ENCODE measurements at places on chromosomes 6 and 20.
A peak's percentile ranks its signal among the peaks of the same experiment; 100 is the strongest.

GRCh38 chr6:125294925-125295324, 6.8 kb downstream of the HDDC2 start:
- DNase-seq, result no peak

DNA sequence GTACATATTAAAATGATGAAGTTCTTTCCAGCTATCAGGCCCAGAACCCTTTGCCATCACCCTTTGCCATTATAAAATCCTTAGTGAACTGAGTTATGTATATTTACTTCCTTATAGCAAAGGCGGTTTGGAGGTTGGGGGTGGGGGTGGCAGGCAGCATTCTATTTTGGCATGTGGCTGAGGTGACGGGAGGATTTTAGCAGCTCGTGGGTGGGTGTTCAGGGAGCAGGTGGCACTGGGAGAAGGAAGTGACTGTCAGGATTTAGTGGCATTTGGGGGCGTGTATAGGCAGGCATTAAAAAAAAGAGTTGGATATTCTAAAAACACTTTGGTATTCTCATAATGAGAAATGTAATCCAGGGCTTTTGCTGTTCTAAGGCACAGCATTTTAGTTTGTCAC, 150.7 kb downstream of the RIMS1 start:
- no peak for DNase-seq

- DNase-seq, result no peak
Observed at GRCh38 chr20:20000211-20000968, 16.8 kb upstream of the NAA20 start.

GRCh38 chr20:9112541-9113515, 43.9 kb downstream of the PLCB4 start:
- DNase-seq, result no peak

GRCh38 chr20:44384423-44385027, 29.0 kb downstream of the HNF4A start:
- peak; percentile 15 for DNase-seq

GRCh38 chr6:5302220-5302946, 41.1 kb downstream of the FARS2 start:
- DNase-seq, result no peak

DNA sequence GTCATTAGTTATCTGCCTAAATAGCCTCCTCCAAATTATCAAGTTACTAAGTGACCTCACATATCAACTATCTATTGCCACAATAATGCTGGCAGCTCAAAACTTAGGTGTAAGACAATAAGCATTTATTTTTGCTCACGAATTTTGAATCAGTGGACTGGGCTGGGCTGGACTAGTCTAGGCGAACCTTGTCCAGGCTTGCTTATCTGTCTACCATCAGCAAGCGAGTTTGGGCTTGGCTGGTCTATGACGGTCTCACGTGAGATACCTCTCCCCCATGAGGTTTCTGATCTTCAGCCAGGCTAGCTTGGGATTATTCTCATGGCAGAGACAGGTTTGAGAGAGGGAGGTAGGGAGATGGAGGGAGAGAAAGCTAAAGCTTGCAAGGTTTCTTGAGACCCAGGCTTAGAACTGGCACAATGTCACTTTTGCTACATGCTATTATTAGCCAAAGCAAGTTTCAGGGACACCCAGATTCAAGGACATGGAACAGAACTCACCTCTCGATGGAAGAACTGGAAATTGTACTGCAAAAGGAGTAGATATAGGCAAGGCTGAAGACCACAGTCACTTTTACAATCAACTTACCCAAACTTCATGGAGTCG, 80.9 kb downstream of the WASF1 start:
- DNase-seq, result no peak

GRCh38 chr6:40688214-40688761, 101.1 kb upstream of the LRFN2 start:
- no peak for DNase-seq

GRCh38 chr6:28322661-28323060, 13.3 kb downstream of the ZSCAN31 start:
- no peak for DNase-seq

DNA sequence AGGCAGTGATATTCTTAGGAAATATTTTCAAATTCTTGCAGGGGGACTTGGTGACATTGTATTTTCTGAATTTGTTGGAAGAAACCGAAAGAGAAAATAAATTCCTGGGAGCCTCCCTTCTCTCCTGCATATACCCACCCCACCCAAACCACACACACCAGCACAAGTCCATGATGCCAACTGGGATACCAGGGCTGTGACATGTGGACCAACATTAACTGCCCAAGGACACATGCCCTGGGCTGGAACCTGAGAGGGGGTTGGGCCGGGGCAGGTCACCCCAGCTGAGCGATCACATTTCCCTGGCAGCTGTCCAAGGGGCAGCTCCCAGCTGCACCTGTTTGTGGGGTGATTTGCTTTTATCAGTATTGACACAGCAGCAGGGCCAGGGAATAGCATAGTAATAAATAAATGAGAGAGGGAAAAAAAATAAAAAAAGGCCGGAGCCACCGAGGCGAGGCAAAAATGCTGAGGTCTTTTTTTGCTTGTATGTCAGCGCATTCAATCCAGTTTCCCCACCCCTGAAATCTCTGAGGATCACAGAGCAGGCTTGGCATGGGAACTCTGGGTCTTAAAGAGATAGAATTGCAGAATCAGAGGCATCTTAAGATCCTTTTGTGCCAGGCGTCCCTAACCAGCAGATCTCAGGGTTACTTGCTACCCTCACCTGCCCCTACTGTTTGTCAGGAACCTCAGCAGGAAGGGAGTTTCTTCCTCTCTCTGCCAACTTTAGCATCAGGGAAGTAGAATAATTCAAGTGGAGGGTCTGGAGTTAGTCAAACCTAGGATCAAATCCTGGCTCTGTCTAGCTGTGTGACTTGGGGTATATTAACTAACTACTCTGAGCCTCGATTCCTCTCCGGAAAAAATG, 66.5 kb upstream of the PIM1 start:
- peak; percentile 51 for DNase-seq

- DNase-seq, result no peak
Observed at GRCh38 chr6:34709386-34709785, 12.8 kb upstream of the ILRUN start.

DNA sequence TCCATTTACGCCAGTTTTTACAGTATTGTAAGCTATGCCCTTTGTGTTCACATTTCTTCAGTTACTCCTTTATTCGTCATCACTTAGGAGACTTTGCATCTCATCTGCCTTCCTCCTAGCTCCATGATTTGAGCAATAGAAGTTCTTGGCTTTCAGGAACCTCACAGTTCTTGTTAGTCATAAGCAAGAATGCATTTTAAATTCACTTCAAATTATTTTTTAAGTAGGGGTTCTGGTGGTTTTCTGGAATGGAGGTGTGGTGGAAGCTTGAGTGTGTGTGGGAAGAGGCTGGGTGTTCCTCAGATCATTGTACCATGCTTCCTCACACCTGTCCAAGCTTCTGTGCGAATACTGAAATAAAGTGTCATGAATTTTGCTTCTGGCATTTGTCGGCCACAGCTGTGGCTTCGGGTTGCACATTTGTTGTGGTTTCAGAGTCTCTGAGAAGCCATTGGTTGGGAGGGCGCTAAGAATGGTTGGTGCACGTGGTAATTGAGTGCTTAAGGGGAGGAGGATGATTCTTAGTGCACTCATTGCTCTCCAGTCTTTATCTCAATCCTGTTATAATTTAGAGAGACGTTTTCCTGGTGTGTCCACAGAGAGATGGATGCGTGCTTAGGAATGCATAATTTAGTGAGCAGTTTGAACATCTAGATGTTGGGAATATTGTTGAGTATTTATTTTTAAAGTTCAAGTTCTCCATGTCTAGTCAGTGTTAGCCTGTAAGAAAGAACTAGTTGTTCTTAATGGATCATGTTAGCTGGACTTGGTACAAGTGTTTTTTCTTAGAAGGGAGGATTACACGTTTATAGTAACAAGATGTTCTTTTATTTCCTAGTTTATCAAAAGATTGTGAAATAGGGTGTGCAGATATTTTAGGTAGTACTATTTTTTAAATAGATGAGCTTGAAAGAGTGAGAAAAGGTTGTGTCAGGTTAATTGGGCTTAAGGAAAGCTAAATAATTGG, 31.9 kb downstream of the FOXO3 start:
- peak; percentile 48 for DNase-seq

DNA sequence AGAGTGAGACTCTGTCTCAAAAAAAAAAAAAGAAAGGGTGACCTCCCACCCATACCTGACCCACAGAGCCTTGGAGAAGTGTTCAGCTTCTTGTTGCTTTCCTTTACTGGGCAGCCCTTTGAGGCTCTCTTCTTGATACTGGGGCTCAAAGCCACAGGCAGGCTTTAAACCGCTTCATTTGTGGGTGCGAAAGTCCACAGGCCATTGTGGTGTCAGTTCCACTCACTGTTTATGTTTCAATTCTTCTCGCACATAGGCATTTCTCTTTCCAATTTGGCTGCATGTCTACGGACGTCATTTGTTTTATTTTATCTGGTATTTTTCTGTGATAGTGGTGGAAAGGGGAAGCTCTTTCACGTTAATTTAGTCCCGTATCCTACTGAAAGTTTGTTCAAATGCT, 34.6 kb downstream of the PPARD start:
- DNase-seq, result no peak

DNA sequence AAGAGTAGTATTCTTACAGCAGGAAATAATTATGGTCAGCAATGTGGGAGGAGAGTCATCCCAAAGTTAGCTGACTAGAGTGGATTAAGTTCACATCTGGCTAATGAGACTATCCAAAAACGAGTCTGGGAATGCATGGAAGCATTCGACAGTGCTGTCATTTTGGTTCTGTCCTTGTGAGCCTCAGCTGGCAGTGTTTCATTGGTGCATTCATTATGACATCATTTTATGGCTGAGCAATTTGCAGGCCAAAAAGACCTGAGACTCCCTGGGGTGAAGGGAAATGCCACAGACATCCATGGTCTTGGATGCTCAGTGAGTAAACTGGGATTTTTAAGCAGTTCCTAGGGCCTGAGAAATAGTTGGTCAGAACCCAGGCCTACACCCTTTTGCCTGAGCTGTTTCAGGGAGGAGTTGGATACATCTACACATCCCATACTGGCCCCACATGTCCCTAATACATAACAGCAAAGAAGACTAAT, 196.4 kb upstream of the CCN2 start:
- DNase-seq, result no peak

GRCh38 chr6:32568561-32568960, 21.1 kb downstream of the HLA-DRB1 start:
- no peak for DNase-seq

DNA sequence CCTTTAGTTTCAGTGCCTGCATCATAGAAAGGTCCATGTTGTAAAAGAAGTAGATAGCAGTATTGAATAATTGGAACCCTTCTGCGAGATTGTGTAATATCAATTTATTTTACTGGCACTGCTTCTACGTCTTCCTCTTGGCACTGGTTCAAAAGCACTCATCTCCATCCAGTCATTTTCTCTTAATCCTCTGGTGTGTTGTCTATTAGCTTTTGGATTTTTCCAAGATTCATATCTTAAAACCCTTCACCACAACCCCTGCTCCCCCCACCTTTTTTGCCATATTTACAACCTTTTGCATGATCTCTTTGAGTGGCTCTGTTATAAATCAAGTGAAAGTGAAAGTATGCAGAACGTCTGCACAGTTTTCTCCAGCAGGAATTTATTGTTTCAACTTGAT, 76.6 kb upstream of the HSF2 start:
- no peak for DNase-seq

- no peak for DNase-seq
Observed at GRCh38 chr20:40506537-40506939, 182.5 kb downstream of the MAFB start.

- DNase-seq, result no peak
Observed at GRCh38 chr6:144231721-144232120, 53.4 kb upstream of the UTRN start.

DNA sequence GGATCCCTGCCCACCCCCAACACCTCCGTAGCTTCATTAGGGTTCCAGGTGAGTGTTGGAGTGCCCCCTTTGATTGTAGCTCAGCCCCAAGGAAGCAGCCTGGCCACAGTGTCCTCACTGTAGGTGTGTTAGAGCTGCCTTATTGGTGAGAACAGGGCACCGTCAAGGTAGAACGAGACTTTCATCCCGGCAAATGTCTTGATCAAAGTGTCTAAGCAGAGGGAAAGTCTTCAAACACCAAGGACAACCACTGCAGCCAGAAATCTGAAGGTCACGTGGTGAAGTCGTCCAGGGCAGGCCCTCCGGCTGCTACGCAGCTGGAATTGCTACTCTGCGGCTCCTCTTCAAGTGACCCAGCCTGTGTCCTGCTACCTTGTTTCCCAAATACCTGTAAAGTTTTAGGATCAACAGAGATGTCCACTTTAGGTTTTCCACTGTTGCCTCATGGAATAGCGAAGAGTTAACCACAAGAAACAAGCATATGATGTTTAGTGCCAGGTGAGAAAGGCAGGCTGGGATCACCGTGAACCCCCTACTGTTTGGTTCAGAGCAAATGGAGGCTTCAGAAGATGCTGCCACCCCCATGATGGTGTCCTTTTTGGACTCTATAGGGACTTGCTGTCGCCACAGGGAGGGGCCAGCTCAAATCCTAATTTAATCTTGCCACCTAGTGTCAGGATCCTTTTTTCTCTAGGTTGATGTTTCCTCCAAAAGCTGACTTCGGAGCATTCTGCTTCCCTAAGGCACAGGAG, 1.7 kb upstream of the DLL1 start:
- DNase-seq, result no peak

DNA sequence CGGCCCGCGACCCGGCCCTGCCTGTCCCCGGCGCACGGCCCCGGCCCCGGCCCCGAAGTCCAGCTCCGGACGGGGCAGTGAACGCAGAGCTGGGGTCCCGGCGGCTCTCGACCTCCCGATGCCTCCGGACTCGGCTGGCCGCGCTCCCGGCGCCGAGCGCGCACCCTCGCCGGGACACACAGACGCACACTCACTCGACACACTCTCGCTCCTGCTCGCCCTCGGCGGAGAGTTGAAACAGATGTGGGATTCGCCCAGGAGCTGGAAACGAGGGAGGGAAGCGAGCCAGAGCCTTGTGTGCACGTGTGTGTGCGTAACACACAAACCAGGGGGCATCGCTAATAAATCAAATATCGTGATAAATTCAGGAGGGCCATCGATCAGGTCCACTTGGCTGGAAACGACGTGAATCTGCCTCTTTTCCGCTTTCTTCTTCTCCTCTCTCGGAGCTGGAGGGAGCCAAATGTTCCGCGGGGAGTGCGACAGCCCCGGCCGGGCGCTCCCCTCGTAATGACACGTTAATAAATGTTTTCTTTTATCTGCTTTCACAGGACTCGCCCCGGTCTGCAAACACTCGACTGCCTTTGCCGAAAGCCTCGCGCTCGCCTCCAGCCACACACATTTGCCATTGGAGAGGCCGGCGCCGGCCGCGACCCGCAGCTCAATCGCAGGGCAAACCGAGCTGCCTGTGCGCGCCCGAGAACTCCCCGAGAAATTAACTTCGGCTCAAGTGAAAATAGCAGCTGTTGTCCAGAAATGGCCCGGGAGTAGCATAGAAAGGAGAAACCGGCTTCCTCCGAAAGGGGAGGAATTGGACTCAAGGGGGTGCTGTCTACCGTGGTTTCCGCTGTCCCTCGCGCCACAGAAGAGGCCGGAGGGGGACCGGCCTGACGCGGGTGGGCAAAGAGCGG, 828 bp upstream of the SULF2 start:
- DNase-seq, result no peak
